ENCODE measurements at places on chromosomes 4 and X.

DNA sequence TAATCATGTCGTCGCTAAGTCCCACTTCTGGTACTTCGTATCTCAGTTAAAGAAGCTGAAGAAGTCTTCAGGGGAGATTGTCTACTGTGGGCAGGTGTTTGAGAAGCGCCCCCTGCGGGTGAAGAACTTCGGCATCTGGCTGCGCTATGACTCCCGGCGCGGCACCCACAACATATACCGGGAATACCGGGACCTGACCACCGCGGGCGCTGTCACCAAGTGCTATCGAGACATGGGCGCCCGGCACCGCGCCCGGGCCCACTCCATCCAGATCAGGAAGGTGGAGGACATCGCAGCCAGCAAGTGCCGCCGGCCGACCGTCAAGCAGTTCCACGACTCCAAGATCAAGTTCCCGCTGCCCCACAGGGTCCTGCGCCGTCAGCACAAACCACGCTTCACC is 11.3 kb downstream of the PNCK start:
- no peak overlapping the region for H3K4me3 ChIP-seq
- no peaks in the 10 kb centered on the region for H3K4me1 ChIP-seq
- no peak overlapping the region for H3K27ac ChIP-seq
- no peaks in the 10 kb centered on the region for H3K27me3 ChIP-seq

DNA sequence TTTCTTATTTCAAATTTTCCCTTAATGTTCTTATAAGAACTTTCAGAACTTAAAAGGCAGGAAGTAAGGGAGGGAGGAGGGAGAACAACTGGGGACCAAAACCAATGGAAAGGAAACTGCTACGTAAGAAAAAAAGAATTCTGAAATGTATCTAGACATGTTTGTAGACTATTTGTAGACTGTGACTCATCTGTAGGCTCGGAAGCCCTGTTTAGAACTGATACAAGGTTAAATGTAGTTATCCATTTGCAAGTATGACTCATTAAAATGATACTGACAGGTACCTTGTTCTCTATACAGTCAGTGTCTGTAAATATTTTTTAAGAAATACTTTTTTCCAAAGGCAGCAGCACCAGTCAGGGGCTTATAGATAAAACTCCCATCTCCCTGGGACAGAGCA is 202.0 kb downstream of the DHX15 start:
- no peaks in the 10 kb centered on the region for H3K27me3 ChIP-seq
- no peaks in the 10 kb centered on the region for H3K4me1 ChIP-seq
- DNase-seq: no peak
- H3K36me3 ChIP-seq: no peaks in the 10 kb centered on the region
- no peak overlapping the region for H3K4me3 ChIP-seq
- H3K27ac ChIP-seq: no peak overlapping the region

GRCh38 chrX:108307132-108308085 is 130.8 kb downstream of the COL4A6 start:
- no peaks in the 10 kb centered on the region for H3K27me3 ChIP-seq
- no peaks in the 10 kb centered on the region for H3K36me3 ChIP-seq
- no peak for DNase-seq

- H3K4me1 ChIP-seq: peaks cover 2% of the 10 kb centered on the region
- H3K27ac ChIP-seq: no peak overlapping the region
- no peaks in the 10 kb centered on the region for H3K27me3 ChIP-seq
- H3K36me3 ChIP-seq: no peaks in the 10 kb centered on the region
- no peak for DNase-seq
Observed at GRCh38 chr4:121676345-121677075, 20.3 kb downstream of the ANXA5 start.

DNA sequence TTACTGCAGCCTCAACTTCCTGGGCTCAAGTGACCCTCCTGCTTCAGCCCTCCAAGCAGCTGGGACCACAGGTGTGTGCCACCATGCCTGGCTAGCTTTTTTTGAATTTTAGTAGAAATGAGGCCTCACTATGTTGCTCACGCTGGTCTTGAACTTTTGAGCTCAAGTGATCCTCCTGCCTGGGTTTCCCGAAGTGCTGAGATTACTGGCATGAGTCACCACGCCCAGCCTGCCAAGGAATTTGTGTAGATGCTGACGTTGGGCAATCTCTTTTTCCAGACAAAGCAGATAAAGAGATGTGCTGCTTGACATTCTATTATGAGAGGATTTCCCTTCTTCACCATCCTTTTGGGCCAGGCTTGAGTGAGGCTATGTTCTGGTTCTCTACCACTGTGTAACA is 254.5 kb upstream of the RPS6KA3 start:
- DNase-seq: no peak
- no peaks in the 10 kb centered on the region for H3K27me3 ChIP-seq
- H3K27ac ChIP-seq: no peak overlapping the region
- no peaks in the 10 kb centered on the region for H3K36me3 ChIP-seq
- no peaks in the 10 kb centered on the region for H3K4me1 ChIP-seq
- no peak overlapping the region for H3K4me3 ChIP-seq

DNA sequence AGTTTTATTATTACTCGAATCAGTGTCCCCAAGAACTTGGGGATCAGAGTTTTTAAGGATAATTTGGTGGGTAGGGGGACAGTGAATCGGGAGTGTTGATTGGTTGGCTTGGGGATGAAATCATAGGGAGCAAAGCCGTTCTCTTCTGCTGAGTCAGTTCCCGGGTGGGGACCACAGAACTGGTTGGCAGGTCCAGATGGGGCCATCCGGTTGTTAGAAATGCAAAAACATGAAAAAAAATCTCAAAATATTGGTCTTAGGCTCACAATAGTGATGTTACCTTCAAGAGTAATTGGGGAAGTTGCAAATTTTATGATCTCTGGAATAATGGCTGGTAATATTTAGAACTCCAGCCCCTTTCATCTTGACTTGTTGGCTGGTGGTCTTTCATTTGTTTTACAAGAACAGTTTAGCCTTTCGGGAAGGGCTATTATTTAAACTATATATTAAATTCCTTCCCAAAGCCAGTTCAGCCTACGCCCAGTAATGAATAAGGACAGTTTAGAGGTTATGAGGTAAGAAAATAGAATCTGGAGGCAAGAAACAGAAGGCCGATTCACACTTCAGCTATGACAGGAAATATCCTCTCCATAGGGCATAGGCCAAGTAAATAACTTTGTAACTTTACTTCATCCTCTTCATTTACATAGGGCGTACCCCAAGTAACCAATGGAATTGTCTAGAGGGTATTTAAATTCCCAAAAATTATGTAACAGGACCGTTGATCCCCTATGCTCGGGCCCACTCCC is 164.1 kb upstream of the STS start:
- no peaks in the 10 kb centered on the region for H3K36me3 ChIP-seq
- H3K27ac ChIP-seq: no peak overlapping the region
- no peak overlapping the region for H3K4me3 ChIP-seq
- H3K27me3 ChIP-seq: no peaks in the 10 kb centered on the region
- H3K4me1 ChIP-seq: no peaks in the 10 kb centered on the region
